Right cardiac atrium (tissue), 5 donors: ENCODE measurements at places on chromosomes 16 and 17. TPM values are rescaled to one million over a fixed set of nuclear protein-coding genes. Genes with fewer than 3 reads are reported as not detected.
A peak's percentile ranks its signal among the peaks of the same experiment; 100 is the strongest.

GRCh38 chr17:17812211-17813054 lies 24.4 kb downstream of the SREBF1 start:
- peak; percentile 93 for DNase-seq

DNA sequence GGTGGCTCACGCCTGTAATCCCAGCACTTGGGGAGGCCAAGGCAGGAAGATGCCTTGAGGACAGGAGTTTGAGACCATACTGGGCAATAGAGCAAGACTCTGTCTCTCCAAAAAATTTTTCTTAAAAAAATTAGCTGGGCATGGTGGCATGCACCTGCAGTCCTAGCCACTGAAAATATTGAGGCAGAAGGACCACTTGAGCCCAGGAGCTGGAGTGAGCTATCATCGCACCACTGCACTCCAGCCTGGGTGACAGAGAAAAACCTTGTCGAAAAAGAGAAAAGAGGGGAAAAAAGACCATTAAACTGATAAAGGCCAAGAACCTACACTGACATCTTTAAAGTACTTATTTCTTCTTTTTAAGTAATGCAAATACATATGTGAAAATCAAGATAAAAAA lies 53.4 kb upstream of the ITGA2B start:
- no peak for DNase-seq

DNA sequence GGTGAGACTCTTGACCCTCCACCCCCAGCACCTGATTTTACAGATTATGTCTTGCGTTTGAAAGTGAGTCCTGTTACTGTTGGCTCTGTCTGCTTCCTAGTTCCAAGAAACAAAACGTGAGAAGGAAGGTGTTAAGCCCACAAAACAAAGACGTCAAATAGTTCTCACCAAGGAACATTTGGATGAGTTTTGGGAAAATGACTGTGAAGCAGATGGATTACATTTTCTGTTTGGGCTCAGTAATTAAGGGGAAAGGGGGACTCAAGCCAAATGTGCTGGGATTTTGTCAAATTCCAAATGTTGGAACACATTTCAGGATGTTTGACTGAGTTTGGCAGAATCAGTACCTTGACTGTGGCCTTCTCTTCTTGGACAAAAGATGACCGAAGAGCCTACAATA lies 71.2 kb downstream of the PCTP start:
- DNase-seq: no peak

DNA sequence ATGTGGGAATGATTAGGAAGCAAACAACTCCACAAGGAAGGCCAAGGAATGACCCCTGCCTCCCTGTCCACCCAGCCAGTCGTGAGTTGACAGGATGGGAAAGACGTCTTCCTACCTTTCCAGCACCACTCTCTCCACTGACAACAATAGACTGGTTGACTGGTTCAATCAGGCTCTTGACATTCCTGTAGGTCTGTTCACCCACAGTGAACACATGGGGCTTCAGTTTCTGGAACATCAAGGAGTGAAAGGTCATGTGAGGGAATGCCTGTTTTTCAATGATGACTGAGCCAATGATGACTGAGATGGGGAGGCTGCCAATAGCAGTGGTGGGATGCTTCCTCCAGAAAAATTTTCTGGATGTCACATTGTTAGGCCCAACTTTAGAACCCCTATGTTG lies 9.6 kb downstream of the MYO19 start:
- DNase-seq: no peak

GRCh38 chr17:3766779-3767178 lies 34.2 kb downstream of the ITGAE start:
- no peak for DNase-seq

The MFSD6L gene
- not detected for total RNA-seq
